ENCODE measurements at places on chromosomes 5 and 9. TPM values are rescaled to one million over a fixed set of nuclear protein-coding genes. Genes with fewer than 3 reads are reported as not detected.
A peak's percentile ranks its signal among the peaks of the same experiment; 100 is the strongest.

IGFBPL1 gene
- total RNA-seq: 2.8 TPM

LCN2 gene
- not detected for total RNA-seq

RNF183 gene
- total RNA-seq: not detected

MAMDC2 gene
- total RNA-seq: 11.3 TPM

ANKRD18A gene
- 14.6 TPM for total RNA-seq

STC2 gene
- total RNA-seq: 334 TPM

SLC26A2 gene
- 39.7 TPM for total RNA-seq

GFRA3 gene
- 0.18 TPM for total RNA-seq

NR3C1 gene
- total RNA-seq: 47.8 TPM

CAMK2A gene
- total RNA-seq: not detected

FREM1 gene
- total RNA-seq: 2.2 TPM

DNA sequence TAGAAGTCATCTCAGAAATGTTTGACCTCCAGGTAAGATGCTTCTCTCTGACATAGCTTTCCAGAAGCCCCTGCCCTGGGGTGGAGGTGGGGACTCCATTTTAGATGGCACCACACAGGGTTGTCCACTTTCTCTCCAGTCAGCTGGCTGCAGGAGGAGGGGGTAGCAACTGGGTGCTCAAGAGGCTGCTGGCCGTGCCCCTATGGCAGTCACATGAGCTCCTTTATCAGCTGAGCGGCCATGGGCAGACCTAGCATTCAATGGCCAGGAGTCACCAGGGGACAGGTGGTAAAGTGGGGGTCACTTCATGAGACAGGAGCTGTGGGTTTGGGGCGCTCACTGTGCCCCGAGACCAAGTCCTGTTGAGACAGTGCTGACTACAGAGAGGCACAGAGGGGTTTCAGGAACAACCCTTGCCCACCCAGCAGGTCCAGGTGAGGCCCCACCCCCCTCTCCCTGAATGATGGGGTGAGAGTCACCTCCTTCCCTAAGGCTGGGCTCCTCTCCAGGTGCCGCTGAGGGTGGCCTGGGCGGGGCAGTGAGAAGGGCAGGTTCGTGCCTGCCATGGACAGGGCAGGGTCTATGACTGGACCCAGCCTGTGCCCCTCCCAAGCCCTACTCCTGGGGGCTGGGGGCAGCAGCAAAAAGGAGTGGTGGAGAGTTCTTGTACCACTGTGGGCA is 642 bp downstream of the CSF2 start:
- DNase-seq: no peak

- no peak for DNase-seq
Measured at GRCh38 chr9:84317563-84317962, 23.0 kb downstream of the SLC28A3 start.

DNA sequence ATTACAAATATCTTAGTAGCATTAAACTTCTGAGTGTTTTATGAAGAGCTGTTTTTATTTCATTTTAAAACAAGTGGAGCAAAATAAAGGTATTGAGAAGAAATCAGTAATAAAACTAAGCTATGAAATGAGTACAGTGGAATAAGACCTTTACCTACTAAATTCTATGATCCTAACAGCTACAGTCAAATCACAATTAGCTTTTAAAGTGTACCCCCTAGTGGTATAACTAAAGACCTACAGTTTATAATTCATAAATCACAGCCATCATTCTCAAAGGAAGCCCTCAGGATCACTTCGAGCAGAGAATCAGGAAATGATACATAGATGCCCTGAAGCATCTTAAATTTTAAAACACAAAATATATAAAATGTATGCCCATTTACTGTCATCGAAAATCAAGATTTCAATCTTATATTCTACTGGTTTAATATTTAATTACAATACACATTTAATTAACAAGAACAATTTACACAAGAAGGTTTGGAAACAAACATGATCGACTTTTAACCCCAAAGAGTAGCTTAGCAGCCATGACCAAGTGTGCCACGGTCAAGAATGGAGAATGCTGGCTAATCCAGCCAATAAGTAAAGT is 12.3 kb downstream of the CCNH start:
- DNase-seq: no peak

DNA sequence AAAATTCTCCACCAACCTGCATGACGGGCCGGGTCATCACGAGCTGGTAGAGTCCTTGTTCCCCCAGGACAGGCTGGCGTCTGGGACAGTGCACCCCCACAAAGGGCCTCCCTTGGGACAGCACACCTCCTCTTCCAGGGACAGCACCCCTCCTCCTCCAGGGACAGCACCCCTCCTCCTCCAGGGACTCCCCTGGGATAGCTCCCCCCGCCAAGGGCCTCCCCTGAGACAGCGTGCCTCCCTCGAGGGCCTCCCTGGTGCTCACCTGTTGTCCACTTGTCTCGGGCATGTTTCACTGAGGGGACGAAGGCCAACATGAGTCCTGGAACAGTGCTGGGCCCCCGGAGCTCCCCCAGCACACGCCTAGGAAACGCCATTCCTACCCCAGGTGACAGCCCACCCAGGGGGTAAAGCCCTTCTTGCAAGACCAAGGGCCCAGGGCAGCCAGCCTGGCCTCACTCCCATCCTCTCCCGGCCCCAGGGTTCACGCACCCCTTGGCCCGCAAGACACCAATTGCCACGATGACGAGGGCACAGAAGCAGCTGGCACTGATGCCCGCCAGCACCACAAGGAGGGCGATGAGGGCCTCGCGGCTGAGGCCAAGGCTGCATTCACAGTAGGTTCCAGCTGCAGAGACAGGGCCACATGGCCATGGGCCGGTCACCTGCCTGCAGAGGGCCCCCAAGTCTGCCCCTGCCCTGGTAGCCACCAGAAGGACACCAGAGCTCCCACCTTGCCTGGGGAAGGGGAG is 531 bp downstream of the TMEM210 start:
- no peak for DNase-seq

DNA sequence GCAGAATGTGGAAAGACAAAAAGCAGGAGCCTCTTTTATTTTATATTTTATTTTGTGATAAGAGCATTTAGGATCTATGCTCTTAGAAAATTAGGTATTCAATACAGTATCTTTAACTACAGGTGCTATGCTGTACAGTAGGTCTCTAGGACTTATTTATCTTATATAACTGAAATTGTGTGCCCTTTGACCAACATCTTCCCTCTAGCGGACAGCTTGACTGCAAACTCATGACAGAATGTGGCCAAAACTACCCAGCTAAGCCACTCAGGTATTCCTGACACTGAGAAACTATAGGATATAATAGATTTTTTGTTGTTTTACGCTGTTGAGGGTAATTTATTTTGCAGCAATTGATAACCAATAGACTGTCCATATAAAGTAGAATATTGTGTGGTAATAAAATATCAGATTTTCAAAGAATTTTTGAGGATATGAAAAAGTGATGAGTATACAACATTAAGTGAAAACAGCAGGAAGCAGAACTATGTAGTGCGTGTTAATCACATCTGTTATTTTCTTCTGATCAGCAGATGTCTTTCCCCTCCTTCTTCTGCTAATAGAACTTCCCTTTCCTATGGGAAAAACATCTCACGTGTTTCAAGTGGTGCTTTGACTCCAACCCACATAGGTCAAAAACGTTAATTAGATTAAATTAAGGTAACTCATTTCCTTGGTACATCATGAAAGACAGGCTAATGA is 69.9 kb upstream of the SELENOP start:
- DNase-seq: no peak

- DNase-seq: no peak
Measured at GRCh38 chr9:112174965-112175795, at the start of gene SUSD1. SUSD1 (minus strand) TSS chr9:112175297; CDS start chr9:112175235, 62 bp downstream.

GRCh38 chr9:35271637-35272036 is 109.8 kb downstream of the UNC13B start:
- no peak for DNase-seq

DNA sequence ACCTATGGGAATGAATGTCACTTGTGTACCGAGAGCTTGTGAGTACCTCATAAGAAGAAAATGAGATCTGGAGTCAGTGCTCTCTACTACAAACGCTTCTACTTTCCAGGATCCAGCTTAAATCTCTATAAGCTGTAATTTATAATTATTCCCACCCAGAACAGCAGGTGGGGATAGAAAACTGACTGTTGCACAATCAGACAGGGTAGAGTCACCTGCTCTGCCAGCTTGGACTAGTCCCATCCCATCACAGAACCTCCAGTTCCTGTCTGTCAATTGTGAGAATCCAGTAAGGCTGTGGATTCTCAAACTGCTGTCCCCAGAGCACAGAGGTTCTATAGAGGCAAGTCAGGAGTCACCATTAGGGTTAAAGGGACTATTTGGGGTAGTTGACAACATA is 2.0 kb downstream of the SPINK7 start:
- no peak for DNase-seq

GRCh38 chr5:154136141-154136540 is 54.4 kb upstream of the GALNT10 start:
- no peak for DNase-seq

DNA sequence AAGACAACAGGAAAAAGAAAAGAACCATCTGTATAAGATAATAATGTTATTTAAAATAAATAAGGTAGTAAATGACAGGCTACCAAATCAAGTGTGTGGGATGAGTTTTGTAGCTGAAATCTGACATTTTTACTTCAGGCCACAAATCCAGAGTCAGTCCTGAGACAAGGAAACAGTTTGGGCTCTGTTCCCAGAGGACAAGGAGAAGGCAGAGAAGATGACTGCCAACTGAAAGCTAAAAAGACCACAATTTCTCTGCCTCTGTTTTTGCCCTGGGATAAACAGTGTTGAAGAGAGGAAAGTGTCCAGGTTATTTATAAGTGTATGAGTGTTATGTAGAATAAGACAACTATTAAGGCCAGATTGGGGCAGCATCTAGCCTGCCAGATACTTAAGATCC is 180.5 kb downstream of the NFIB start:
- no peak for DNase-seq

DNA sequence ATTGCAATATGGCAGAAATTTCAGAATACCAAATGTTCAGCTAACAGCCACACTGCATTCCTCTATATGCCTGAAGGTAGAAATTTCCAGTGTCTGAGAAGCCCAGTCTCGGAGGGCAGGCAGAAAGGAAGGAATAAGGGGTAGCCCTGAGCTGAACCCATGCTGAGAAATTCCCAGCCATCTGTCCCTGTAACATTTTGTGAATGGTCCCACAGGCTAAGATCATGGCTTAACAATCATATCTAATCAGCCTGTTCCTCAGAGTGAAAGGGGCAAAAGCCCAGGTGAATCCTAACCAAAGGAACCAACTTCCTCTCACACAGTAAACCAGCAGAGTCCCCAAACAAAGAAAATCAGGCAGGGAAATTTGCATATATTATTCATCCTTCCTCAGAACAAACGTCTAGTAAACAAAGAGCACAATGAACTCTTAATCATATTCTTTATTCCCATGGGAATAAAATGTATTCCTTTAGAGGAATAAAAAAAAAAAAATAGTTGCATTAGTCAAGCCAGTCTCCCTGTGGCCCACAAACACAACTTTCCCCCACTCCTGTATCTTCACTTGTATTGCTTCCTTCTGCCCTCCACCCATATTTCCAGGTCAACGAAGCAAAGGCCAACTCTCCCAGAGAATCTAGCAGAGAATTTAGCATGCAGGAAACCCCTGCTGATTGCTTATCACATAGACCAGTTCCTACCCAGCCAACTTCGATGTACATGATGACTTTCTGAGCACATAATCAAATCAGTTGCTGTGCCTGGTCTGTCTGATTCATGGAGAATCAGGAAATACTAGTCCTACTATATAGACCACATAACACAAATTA is 257.6 kb downstream of the FAM114A2 start:
- DNase-seq: no peak

DNA sequence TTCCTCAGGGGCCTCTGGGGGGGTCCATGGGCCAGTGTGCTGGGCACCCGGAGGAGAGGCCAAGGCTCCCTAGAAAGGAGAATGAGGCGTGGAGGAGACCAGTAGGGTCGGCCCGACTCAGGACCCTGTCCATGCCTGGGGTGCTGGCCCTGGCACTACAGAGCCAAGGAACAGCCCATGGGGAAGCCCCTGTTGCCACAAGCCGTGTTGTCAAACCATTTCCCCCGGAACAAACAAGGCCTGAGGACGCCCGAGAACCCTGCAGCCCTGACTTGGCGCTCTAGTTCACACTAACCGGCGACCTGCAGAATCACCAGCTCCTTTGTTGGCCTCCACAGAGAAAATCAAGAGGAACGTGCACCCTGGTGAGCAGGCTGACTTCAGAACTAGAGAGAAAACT is 41.6 kb upstream of the SLC12A7 start:
- DNase-seq: no peak

DNA sequence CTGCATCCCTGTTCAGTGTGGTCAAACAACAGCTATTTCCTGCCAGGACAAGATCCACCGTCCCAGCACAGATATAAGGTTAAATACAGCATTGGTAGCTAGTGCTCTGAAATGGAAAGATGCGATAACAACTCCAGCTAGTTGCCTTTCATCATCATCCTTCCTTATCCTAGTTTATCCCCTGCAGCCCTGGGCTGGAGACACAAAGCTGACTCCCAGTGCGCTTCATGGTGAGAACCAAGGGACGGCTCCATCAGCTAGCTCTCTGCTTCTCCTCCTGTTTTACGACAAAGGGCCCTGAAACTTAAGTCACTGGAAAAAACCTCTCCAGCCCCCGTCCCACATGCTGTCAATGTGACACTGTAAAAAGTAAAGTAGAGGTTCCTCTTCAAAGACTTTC is 37.9 kb downstream of the CDC14B start:
- no peak for DNase-seq

GRCh38 chr9:105557804-105558610 is at the start of gene FKTN:
FKTN (plus strand) TSS chr9:105558131; CDS start chr9:105575033, 16,902 bp downstream.
- DNase-seq: peak; percentile 93

DNA sequence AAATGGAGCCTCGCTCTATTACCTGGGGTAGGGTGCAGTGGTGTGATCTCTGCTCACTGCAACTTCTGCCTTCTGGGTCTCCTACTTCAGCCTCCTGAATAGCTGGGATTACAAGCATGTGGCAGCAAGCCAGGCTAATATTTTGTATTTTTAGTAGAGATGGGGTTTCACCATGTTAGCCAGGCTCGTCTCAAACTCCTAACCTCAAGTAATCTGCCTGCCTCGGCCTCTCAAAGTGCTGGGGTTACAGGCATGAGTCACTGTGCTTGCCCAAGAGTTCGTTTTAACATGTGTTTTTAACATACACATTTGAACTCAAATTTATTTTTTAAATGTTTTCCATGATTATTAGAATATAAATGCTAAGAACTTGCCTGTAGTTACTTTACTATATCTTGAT is 34.2 kb downstream of the MARCHF6 start:
- no peak for DNase-seq

DNA sequence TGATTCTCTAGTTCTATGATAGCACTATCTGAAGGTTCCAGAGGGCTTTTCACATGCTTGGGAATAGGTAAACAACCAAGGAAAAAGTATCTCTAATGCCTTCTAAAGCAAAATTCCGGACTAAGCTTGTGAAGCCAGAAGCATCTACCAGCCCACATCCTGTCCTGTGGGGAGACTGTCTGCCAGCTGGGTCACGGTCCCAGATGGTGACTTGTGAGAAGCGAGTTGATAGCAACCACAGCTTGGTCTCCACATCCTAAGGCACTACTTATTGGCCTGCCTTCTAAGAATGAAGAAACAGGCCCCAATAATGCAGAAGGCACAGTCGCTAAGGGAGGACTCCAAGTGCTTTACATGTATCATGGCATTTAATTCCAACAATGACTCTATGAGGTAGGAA is 184.1 kb upstream of the ADRA1B start:
- DNase-seq: no peak

Data from osteocyte (in vitro differentiated cells).